ENCODE measurements at places on chromosomes 4 and X.

- no peak for DNase-seq
These were observed 522.3 kb downstream of the TRIML1 start for GRCh38 chr4:188661502-188661901.

DNA sequence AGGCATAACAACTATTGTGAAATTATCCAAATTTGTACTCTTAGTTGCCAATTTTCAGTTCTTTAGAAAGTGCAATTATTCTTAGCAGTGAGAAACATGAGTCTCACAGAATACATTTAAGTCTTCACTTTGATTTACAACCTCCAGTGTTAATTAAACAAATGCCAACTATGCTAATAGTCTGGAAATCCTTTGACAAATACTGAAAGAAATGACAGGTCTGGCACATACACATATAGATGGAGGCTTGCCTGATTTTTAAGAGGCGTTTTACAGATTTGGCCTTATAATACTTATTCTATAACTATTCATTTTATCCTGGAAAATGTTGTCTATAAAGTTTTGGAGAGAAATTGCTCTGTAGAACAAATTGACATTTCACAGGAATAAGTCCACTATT is 320.1 kb downstream of the TRIML1 start:
- DNase-seq = no peak

DNA sequence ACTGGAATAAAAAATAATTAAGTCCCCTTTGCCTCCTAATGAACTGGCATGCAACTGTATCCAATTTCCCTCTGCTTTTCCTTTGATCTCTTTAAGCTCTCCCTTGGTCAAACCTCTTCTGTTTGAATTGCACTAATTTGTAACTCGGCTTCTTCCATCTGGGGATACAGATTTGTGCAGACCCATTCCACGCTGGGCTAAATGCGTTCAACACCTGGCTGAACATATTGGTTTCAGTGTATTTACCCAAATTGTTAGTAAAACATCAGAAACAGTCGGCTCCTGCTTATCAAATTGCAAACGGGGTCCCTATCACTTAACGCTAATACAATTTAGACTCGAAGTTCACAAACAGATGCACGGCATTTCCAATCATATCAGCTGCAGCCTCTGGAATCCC is 124.9 kb upstream of the TAPT1 start:
- no peak for DNase-seq

- DNase-seq = no peak
These were observed 119.7 kb downstream of the IL1RAPL1 start for GRCh38 chrX:28706964-28707363.

- peak; percentile 65 for DNase-seq
These were observed 33.4 kb downstream of the ARHGEF6 start for GRCh38 chrX:136747003-136747986.

DNA sequence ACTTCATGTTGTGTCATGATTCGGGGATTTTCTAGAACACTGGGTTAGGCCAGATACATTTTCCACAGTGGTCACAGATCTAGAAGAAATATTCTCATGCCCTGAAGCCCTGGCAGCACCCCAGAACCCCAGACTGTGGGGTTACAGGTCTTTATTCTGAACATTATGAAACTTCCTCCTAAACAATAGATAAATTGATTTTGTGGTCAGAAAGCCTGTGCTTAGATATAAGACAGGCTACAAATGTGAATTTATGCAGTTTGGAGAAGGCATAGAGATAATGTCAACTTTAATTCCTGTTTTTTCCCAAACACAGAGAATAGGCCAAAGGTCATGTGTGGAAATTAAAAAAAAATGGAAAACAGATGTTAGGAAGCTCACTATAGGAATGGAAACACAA is 492.9 kb downstream of the SPRY1 start:
- no peak for DNase-seq

GRCh38 chr4:161829591-161829990 is 334.2 kb downstream of the FSTL5 start:
- DNase-seq = no peak

Data from suppressor macrophage treated with lipopolysaccharide for 4 hours (primary cell).